ENCODE measurements at places on chromosomes 7 and 10. TPM values are rescaled to one million over a fixed set of nuclear protein-coding genes. Genes with fewer than 3 reads are reported as not detected.

DNA sequence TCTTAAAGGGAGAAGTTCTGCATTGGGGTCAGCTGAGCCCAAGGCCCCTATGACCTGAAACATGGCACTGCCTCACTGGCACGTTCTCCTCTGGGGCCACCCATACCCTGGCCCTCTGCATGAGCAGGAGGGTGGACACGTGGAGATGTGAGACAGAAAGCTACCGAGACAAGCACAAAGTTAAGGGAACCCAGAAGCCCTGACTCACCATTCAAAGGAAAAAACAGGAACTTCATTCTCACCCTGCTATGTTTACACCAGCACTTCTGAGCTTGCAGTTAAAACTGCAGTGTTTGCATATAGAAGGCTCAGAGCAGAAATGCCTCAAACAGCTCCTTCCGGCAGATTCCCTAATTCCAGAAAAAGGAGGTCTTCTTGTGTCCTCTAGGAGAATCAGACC, 41.7 kb downstream of the DENND11 start:
- DNase-seq, result no peak

- no peak for DNase-seq
These were observed 7.4 kb downstream of the CYP3A43 start for GRCh38 chr7:99835189-99835588.

DNA sequence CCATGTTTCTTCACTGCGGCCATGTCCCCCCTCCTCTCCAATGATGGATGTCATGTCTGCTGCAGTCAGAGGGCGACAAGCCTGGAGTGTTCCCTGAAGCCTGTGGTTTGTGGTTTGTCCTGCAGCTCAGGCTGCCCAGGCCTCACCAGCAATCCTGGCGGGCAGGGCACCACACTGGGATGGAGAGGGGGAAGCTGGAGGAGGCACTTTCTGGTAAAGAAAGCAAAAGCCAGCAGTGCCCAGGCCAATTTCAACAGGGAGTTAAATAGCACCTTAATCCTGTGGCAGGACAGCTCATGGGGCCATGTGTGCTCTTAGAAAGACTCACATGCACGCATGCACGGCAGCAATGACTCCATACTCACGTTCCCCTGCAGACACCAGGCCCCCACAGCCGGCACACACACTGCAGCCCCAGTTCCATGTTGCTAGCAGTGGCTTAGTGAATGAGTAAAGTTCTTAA, 158.3 kb downstream of the EGFR start:
- DNase-seq, result no peak

DNA sequence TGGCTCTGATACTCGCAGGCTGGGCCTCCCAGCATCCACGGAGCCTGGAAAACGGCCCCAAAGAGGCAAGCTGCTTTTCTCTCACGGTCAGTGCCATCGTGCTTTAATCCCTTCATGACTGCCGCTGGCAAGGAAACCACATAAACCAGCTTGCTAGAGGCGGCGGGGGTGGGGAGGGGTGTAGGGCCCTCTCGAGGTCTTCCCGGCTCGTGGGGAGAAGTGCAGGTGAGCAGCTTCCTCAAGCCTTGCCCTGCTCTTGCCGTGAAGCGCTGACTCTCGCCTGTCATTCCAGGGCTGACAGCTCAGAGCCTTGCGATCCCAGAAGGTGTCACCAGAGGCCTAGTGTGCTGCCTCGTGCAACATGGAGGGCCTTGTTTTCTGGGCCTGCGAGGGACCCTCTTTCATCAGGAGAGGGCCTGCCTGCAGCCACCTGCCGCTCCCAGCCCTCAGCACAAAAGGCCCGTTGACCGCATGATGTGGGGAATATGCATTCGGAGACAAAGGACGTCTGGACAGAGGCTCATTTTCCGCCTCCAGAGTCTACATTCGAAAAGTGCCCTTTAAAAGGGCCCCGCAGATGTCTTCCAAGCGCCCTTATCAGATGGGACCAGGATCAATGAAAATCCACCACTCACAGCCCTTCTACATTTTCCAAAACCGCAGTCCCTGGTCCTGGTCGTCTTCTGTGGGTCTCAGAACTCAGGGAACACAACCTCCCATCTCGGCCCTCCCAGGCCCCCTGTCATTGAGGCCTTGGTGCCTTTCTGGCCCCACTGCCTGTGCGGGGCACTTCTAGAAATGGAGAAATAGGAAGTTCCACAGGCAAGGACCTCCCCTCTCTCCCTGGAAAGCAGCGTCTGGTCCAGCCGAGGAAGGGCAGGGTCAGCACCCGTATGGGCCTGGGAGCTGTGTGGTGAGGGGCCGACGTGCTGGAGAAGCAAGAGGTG, 58.7 kb downstream of the ZRANB1 start:
- DNase-seq, result no peak

DNA sequence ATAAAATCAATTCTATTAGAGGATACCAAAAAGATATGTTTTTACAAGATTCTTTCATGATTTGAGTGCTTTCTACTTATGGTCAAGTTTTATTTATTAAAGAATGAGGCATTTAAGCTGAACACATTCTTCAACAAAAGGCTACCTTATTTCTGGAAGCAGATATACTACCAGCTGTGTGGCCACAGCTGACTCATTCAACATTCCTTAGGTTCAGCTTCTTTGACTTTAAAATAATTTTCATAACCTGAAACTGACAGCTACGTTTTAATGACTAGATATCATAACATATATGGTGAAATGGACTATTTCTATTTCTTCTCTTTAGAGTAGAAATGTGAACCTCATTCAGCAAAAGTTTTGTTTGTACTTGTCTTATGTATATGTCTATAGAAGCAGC, 414.2 kb upstream of the SEMA3C start:
- DNase-seq, result no peak

Gene PPP1R17
- not detected for total RNA-seq

Data from epithelial cell of proximal tubule (primary cell).